ENCODE measurements at places on chromosomes 7 and 10.
A peak's percentile ranks its signal among the peaks of the same experiment; 100 is the strongest.

- no peak for DNase-seq
Observed at GRCh38 chr7:74262639-74263398, 8.6 kb upstream of the RFC2 start.

DNA sequence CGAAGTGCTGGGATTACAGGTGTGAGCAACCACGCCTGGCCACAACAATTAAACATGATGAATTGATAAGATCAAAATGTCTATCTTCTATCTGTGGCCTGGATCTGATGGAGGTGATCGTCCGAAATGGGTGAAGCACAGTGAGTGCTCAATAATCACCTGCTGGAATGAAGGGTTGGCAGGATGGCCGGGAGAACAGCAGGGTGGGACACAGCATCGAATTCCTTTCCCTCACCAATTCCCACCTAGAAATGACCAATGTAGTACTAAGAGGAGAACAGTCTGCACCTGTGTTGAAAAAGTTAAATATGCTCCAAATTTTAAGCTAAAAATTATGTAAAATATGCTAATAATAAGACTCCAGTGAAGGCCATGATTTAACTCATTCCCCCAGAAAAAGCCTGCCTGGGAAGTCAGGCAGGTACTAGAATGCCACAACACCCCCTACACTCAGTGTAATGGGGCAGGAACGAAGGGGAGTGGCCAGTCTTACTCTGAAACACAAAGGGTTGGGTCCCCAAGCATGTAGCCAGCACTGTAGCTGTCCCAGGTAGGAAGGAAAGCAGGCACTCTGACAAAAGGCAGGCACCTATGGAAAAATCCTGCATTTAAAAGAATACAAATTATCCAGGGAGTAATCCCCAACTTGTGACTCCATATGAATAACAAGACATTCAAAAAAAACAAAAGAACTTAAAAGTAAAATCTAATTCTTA is 110.3 kb downstream of the VPS41 start:
- no peak for DNase-seq

DNA sequence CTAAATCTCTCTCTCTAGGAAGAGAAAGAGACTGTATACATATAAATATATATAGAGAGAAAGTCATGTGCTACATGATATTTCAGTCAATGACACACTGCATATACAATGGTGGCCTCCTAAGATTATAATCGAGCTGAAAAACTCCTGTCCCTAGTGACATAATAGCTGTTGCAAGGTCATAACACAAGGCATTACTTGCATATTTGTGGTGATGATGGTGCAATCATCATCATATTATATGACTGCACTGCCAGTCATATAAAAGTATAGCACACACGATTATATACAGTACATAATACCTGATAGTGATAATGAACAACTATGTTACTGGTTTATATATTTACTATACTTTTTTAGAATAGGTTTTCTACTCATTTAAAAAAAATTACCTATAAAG is 316.7 kb downstream of the FGFR2 start:
- no peak for DNase-seq

GRCh38 chr7:41792120-41792519 is 89.2 kb upstream of the INHBA start:
- no peak for DNase-seq

DNA sequence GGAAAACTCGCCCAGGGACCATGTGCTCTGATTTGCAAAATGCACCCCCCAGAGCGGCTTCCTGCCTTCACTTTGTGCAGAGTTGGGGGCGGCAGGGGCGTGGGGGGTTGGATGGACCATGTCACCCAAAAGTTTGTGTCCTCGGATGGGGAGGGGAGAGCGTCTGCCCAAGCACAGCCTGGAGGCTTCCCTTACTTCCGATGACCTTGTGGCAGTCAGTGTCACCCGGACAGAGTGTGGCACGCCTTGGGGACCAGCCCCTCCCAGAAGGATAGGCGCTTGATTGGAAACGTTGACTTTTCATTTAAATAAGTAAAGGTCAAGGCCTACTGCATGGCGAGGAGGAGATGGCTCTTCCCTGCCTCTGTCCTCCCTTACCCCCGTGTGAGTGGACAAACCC is 71.6 kb downstream of the LHPP start:
- no peak for DNase-seq

DNA sequence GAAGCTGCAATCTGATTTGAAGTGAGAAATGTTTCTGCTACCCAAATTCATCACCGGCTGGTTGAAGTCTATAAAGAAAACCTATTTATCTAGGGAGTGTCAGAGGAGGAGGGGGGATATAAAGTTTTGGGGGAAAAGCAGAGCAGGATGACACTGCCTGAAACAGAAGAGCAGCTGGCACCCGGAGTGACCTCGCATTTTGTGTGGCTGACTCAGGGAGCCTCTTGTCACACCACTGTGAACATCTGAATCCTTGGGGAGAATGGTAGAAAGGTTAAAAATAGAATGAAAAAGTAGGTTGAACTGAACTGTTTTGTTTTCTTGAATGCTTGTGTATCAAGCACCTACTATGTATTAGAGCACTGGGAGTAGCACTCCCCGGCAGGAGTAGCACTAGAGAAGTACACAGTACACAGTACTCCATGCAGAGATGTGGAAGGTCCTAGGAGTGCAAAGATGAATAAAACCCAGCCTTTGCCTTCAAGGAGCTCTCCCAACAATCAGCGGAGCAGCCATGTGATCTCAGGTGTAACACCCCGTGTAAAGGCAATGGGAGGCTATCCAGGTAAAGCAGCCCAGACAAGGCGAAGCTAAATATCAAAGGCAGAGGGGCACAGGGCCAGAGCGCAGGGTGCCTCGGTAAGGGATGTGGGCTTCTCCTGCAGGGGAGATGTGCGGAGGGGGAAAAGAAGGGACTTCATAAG is 13.5 kb downstream of the CRTAC1 start:
- no peak for DNase-seq

- no peak for DNase-seq
Observed at GRCh38 chr10:77661674-77662073, 24.1 kb upstream of the KCNMA1 start.

GRCh38 chr10:124921261-124921660 is 20.7 kb upstream of the ZRANB1 start:
- no peak for DNase-seq

- DNase-seq, result no peak
Observed at GRCh38 chr7:30412782-30413504, 65.6 kb downstream of the NOD1 start.

DNA sequence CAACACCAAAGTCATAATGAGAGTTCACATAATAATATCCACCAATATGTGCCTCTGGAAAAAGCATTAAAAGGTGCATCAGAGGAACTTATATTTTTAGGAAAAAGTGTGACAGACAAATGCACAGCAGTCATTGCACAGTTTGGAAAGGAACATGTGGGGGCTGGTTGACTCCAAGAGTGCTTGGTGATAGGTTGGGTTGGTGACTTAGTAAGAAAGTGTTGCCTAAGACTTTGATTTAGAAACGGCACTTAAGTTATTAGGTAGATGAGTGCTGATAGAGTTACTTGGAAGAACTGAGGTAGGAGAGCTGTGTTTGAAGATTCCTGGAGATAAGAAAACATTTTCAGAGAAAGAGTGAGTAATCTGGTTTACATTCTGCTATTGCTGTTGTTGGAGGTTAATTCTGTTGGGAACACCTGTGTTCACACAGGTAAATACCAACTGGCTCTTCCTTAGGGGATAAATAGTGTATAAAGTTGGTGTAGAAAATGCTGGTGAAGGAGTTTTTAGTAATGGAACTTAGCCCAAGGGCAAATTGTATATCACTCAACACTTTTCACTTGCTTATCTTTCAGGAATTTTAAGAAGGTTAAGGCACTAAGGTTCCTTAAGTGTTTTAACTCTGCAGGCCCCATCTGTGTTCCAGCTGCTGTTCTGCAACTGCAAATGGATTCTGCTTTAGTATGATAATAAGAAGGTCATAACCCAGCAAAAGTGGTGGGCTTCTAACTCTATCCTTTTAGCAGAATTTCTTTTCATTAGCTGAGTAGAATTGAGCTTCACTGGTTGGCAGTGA is 196.1 kb downstream of the NSUN6 start:
- no peak for DNase-seq

- DNase-seq, result peak; percentile 30
Observed at GRCh38 chr10:132836832-132837540, 51.0 kb upstream of the NKX6-2 start.

DNA sequence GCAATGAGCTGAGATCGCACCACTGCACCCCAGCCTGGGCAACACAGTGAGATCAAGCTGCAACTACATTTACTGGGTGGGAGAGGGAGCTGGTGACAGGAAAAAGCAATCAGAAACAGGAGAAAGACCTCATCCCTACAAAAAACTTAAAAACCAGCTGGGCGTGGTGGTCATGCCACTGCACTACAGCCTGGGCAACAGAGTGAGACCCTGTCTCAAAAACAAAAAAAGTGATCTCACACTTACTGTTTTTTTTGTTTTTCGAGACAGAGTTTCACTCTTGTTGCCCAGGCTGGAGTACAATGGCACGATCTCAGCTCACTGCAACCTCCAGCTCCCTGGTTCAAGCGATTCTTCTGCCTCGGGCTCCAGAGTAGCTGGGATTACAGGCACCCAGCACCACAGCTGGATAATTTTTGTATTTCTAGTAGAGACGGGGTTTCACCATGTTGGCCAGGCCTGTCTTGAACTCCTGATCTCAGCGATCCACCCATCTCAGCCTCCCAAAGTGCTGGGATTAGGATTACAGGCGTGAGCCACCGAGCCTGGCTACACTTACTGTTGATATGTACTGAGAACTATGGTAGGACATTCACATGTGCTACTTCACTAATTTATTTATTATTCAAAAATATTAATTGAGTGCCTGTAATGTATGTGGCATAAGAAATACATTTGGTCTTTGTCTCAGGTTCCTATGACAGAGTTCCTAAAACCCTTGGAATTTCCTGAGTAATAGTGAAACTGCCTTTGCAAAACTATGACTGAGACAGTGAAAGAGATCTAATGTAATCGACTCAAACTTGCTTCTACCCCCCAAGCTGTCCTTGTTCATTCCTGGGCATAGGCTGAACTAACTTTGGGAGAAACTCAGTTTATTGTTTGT is 27.7 kb upstream of the NRBF2 start:
- DNase-seq, result no peak

GRCh38 chr7:77327932-77328628 is 88.1 kb downstream of the GSAP start:
- DNase-seq, result peak; percentile 50

DNA sequence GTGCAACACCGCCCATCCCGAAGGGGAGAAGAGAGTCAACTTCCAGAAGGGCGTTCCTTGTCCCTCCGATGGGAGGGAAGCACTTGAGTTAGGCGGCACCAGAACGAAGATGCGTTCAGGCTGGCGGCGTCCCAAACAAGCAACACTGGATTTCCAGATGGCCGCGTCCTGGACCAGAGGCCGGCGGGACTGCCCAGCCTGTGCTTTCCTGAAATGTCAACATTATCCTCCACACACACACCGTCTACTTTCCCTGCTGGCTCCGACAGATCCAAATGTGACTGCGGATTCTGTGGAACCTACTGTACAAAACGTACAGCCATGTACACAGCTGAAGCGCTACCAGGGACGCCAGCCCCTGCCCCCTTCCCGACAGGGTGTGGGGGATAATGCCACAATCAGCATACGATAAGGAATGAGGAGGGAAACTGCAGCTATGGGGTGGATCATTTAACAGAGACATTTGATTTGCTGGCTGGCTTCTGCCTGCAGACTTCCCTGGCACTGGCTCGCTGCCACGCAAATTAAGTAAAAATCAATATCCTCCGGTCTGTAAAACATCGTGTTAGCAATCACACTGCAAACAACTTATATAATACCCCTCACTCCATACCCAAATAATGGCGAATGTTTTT is 82.1 kb downstream of the ZRANB1 start:
- DNase-seq, result no peak

DNA sequence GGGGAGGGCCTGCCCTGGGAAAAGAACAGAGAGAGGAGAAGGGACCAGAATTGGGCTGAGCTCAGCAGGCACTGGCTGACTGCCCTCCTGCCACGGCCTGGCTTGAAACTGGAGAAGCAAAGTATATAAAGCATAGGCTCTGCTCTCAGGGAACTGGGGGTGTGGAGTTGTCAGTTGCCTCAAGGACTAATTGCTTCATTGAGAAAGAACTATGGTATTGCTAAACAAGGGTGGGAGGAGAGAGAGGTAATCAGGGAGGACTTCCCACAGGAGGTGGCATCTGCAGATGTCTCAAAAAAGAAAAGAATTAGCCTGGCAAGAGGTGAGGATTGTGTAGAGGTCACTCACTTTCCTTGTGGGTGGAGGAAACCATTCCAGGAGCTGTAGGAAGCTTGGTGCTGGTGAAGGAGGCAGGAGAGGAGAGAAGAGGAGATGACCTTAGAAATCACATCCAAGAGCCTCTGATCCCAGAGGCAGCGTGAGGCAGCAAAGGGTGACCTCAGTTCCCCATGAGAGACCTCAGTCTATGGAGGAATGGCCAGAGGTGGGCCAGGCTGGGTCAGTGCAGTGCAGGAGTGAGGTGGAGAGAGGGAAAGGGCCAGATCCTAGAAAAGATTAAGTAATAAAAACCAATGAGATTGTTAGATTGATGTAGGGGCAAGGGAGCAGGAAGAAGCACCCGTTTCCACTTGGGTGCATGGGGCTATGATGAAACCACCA is 2.4 kb downstream of the PILRB start:
- DNase-seq, result no peak

- no peak for DNase-seq
Observed at GRCh38 chr10:28291881-28292297, 11.0 kb downstream of the MPP7 start.

DNA sequence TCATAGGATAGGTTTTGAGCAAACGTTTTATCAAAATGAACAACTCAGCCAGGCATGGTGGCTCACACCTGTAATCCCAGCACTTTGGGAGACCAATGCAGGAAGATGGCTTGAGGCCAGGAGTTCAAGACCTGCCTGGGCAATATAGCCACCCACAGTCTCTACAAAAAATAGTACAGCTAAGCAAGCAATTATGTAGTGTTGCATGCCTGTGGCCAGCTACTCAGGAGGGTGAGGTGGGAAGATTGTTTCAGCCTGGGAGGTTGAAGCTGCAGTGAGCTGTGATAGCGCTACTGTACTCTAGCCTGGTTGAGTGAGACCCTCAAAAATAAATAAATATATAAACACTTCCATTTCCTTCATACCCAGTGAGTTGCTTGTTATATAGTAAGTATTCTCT is 67.1 kb downstream of the LSMEM1 start:
- DNase-seq, result no peak

DNA sequence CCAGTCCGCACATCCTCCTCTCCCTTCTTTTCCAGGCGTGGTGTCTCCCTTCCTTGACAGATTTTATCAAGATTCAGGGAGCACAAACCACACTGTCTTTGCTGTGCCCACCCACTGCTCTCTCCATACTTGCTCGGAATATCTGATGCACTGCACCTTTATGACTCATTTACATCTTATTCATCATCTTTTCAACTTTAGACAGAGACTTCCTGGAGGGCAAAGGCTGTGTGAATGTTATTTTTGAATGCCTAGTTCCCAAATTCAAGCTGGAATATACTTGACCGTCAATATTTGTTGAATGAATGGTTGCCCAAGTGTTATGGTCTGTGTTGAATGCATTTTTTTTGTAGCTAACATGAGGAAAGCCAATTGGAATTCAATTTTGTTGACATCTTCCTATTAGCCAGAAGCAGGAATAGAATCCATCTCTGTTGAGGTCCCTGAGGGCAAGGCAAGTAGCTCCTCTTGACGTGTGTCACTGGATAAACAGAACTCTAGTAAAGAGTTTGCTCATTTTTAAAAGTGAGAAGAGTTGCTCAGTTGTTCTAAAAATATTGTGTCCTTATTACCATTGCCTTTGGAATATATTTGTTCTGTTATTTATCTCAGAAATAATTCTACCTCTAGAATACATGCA is 95.0 kb downstream of the KLF6 start:
- DNase-seq, result no peak
